ENCODE measurements at places on chromosomes 2 and 18.

- DNase-seq: no peak
Measured at GRCh38 chr2:212517693-212518092, 20.9 kb downstream of the ERBB4 start.

- no peak for DNase-seq
Measured at GRCh38 chr18:74411475-74411874, 45.6 kb downstream of the DIPK1C start.

DNA sequence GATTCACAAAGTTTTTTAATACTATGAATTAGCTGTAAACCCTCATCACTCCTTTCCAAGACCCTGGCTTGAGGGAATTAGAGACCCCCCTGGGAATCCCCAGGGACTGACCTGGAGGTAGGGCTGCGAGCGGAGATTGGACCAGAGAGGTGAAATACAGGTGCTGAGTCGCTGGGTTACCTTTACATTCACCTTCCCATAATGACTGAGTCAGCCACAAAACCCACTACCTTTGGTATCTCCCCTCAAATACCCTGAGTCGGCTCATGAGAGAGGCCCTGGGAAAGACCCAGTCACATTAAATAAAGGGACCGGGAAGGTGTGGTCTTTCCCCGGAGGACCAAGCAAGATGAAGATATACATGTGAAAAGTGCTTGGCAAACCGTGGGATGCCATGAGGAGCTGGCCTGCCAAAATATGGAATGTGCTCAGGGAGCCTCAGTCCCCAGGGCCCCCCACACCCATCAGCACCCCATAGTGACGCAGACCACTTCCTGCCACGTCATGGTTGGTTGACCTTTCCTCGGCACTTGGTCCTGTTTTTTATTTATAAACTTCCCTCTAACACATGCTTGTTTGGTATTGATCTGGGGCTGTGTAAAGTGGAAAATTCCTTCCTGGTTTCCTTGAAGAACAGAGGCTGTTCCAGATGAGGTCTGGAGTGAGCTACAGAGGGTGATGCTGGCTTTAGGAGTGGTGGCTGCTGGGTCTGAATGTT lies 51.4 kb downstream of the IL1RL2 start:
- DNase-seq: no peak

DNA sequence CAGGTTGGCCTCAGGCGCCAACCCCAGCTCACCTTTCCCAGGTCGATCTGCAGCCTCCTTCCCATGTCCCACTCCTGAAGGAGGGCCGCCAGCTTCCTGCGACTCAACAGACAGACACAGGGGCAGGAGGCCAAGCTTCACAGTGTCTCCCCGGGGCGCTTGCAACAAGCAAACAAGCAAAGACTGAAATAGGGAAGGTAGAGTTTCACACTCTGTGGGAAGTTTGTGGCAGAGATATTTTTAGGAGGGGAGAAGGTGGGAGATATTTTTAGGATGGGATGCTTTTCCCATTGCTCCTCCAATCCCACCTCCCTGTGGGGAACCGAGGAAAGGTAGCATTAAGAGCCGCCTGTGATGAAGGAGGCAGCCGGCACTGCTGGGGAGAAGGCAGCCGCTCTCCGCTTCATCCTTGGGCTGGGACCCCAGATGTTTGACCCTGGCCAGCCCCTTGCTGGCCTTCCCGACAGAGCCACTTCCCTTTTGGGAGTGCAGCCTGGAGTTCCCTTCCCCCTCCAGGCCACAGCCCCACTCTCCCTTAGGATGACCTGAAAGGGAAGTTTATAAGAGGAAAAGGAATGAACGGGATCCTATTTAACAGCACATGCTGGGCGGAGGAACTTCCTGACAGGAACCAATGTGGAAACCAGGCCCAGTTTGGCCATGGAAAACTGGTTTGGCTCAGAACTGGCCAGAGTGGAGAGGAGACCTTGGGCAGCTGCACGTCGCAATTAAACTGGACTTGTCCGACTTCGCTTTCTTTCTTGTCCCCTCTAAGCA lies 142.2 kb upstream of the SMAD2 start:
- no peak for DNase-seq

DNA sequence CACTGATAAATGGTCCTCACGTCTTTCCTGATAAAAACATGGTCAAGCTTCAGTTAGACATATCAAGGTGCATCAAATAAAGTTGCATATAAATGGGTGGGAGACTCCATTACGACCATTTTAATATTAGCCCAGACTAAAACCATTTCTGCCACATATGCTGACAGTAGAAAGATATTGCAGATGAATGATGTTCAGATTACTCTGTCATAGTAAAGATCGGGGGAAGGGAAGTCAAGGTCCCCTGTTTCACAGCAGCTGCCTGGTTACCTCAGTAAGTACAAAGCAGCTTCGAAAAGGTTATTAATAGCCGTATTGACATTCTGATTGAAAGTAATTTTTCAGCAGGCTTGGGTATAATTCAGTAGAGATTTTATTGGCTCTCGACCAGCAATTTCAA lies 927.7 kb upstream of the CDH2 start:
- no peak for DNase-seq

DNA sequence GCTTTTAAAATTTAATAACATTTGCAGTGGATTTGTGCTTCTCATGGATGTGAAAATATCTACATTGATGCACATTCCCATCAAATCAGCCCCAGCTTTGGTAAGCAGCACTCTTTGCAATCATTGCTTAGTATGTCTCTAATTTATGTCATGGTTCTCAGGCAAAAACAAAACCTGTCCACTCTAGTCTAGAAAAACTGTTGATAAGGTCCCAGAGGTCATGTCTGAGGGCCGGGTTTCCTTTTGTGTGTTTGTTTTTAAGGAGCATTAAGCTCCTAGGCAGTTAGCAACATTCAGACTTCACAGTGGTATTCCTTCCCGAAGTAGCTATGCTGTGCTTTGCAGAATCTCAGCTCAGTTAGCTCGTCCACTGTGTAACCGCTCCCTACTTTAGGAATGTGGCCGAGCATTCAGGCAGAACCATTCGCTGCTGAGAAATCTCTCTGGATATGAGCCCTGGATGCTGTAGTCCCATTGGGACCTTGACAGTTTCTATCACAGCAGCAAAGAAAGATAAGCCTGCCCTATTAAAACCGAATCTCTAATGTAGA lies 4.0 kb downstream of the DIPK1C start:
- DNase-seq: no peak

- no peak for DNase-seq
Measured at GRCh38 chr2:163200741-163201140, 362.2 kb upstream of the KCNH7 start.

DNA sequence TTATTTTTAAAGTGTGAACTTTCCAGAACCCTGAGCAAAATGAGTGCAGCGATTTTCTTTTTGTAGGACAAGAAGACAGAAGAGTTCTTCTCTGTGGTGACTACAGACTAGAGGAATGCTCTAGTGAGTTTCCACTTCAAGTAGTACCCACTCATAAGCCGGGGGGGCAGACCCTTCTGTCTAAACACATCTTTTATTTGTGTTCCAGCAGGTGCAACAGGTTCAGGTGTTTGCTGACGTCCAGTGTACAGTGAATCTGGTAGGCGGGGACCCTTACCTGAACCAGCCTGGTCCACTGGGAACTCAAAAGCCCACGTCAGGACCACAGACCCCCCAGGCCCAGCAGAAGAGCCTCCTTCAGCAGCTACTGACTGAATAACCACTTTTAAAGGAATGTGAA lies 25.2 kb downstream of the PTRHD1 start:
- no peak for DNase-seq

GRCh38 chr2:96374211-96374951 lies 38.8 kb downstream of the NCAPH start:
- DNase-seq: no peak

DNA sequence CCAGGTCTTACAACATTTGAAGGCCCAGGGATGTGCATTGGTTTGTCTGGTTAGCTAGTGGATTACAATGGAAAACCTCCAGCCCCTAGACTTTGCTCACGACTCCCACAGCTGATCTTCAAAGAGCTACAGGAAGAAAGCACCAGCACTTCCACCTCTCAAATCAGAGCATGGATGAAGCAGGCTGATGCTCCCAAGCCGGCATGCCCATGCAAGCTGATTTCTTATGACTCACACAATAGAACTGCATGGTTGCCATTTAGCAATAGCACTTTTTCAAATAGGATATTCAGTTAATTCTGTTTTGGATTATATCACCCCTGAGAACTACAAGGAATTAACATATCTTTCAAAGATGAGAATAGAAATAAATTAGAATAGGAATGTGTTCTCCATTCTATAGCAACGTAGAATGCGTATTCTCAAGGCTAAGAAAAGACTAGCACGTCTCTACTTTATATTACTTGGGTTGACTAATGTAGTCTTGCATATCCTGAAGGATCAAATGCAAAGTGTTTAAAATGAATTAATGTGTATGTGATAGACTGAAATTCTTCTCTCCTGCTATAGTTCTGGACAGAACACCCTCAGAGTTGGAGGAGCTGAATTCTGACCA lies 292.4 kb downstream of the TRIB2 start:
- DNase-seq: no peak

DNA sequence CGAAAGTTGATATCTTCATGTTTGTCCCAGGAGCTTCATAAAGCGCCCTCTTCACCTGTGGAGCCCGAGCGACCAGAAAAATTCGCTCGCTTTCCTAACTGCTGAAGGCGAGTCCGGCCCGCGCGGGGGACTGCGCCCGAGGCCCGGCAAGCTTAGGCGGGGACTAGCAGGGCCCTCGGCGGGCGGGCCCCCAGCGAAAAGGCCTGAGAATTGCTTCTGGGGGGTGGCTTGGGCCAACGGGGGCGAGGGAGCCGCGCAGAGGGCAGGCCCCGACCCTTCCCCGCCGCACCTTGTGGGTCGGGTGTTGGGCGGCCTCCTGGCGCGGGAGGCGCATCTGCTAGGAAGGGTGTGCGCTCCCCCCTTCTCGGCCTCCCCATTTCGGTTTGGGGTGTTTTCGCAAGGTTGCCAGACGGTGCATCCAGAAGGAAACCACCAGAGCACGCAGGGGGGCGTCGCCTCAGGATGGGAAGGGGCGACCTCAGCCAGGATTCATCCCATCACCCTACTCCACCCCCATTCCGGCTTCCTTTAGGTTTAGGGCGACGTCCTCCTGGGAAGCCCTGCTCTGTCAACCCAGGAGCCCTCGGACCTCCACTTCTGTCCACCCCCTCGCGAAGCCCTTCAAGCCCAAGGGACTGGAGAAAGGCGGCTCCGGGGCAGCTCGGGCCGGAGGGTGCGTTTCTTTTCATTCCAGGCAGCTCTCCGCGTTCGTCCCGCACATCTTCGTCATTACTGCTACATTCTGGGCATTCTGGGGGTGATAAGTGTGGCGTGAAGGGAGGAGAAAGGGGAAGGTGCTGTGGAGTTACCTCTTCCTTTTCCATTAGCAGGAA lies 9.1 kb downstream of the SP9 start:
- no peak for DNase-seq

- DNase-seq: no peak
Measured at GRCh38 chr2:240972636-240973521, 25.5 kb upstream of the SNED1 start.

DNA sequence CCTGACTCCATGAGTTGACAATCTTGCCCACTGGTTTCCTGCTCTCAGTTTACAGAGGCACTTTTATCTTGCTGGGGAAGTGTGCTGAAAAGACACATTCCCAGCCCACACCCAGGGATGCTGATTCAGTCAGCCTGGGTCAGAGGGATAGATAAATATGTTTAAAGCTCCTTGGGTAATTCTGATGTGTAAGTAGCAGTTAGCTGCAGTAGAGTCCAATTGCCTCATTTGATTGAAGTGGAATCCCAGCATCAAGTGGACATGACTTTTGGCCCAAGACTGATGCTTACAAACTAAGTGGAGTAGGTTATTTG lies 29.4 kb downstream of the PSD4 start:
- DNase-seq: no peak

DNA sequence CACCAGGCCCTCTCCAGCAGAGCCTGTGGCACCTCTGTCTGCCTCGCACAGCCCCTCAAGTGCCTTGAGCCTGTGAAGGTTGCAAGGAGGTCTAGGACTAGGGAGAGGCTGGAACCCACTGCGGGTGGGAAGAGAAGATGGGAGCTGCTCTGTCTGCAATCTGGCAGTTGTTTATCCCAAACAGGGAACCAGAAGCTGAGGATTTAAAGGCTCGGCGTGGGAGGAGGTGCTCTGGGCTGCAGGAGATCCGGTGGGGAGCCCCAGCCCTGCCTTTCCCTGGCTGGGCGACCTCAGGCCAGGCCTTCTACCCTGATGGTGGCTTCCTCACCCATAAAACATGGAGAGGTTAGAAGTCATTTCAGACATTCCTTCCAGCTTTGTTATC lies 174.1 kb downstream of the SMAD7 start:
- no peak for DNase-seq

DNA sequence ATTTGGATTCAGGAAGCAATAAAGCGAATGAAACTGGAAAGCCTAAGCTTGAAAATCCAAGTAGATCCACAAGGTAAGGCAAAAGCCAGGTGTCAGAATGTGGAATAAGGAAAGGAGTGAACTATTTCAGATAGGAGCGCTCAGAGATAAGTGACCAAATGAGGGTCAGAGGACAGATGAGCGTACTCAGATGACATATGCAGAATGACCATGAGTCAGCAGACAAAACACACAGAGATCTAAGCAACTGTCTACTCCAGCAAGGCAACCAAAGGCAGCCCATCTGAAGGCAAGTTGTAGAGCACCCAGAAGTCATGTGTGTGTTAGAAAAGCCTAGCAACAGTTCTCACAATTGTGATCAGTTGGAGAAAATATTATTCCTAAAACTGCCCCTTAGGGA lies 548.4 kb upstream of the FSHR start:
- no peak for DNase-seq

DNA sequence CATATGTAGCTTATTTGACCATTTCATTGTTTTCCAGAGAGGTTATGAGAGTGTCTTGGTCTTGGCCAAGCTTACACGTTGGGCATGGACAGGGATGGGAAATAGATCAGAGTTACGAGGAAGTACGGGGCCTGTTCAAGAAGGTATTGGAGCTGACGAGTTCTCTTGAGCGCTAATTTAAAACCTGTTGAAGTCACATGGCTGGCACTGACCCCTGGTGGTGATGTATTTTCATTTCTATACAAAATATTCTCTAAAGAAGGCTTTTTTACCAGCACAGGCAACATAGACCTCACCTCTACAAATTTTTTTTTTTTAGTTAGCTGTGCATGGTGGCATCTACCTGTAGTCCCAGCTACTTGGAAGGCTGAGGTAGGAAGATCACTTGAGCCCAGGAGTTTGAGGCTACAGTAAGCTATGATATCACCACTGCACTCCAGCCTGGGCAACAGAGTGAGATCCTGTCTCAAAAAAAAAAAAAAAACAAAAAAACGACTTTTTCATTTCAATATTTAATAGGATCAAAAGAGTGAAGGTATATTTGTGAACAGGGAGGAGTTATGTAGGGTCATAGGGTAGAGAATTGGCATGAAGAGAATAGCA lies 19.6 kb downstream of the UGP2 start:
- peak; percentile 13 for DNase-seq

GRCh38 chr2:63827749-63828148 lies 13.9 kb upstream of the UGP2 start:
- DNase-seq: no peak
